ENCODE measurements at places on chromosomes 16 and 17. TPM values are rescaled to one million over a fixed set of nuclear protein-coding genes. Genes with fewer than 3 reads are reported as not detected.

DNA sequence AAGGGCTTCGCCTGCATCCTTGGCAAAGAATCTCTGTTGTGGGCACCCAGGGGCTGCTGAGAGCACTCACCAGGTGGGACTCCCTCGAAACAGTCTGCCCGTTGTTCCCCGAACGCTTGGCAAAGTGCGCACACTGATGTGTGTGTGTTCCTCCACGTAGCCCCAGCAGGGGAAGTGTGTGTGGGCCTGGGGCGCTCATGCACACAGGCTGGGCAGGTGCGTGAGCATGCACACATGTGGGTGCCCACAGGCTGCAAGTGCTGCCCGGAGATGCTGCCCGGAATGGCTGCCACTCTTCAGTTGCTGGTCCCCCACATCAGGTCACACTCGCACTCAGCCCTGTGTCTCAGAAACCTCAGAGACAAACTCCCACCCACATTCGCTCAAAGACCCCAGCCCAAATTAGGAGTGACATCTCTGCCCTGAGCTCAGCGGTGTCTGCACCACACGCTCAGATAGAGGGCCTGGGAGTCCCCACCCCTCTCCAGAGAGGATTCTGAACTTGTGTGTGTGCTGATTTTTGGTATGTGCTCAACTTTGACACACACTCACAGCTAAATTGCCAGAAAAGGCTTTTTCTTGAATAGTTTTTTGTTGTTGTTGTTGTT, 119.4 kb downstream of the MGAT5B start:
- DNase-seq = no peak

DNA sequence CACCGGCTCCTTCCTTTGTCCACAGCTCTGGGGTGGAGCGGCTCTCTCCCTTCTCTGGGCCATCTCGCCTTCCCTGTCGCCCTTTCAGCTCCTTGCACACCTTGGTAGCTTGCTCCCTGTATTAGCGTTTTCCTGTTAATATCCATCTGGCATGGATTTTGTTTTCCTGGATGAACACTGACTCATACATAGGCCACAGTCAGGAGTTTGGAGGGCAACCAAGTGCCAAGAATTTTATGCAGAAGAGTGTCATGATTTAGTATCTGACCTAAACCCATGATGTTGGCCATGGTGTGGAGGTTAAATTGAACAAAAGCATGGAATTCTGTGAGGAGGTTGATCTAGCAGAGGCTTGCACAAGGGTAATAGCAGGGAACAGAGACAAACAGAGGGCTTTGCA, 180.9 kb downstream of the AIPL1 start:
- no peak for DNase-seq

DNA sequence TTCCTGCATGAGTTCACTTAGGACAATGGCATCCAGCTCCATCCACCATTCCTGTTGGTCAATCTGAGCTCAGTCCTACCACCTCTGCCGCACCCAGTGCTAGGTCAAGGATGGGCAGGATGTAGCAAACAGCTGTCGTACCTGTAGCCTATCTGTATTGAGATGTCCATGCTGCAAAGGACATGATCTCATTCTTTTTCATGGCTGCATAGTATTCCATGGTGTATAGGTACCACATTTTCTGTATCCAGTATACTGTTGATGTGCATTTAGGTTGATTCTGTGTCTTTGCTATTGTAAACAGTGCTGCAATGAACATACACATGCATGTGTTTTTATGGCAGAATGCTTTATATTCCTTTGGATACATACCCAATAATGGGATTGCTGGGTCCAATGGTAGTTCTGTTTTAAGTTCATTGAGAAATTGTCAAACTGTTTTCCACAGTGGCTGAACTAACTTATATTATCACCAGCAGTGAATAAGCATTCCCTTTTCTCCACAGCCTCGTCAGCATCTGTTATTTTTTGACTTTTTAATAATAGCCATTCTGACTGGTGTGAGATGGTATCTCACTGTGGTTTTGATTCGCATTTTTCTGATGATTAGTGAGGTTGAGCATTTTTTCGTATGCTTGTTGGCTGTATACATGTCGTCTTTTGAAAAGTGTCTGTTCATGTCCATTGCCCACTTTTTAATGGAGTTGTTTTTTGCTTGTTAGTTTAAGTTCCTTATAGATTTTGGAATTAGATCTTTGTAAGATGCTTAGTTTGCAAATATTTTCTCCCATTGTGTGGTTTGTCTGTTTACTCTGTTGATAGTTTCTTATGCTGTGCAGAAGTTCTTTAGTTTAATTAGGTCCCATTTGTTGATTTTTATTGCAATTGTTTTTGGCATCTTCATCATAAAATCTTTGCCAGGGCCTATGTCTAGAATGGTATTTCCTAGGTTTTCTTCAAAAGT, 7.2 kb upstream of the MRTFB start:
- DNase-seq = no peak

DNA sequence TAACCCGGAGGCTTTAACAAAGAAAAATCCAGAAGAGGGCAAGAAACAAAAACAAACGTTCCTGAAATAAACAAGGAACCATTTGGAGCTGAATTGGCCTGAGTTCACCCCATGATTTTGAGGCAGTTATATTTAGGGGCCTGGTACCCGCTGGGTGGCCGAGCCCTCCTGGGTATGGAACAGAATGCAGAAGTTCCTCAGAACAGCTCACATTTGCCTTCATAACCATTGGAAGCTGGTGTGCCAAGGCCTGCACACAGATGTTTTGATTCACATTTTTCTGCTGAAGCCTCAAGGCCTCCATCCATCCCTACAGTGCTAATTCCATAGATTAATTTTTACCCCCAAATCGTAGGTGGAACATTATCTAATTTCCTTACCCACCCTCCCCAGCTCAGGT, 3.3 kb upstream of the ZFHX3 start:
- DNase-seq = no peak

GRCh38 chr16:12158428-12158827, 181.9 kb downstream of the SNX29 start:
- DNase-seq = no peak

Gene KCTD19
- 0.44 TPM for polyA plus RNA-seq

GRCh38 chr16:4915226-4915761, 21.7 kb downstream of the PPL start:
- no peak for DNase-seq

GRCh38 chr17:81959362-81960129, 1.4 kb downstream of the NOTUM start:
- no peak for DNase-seq

Gene ENO3
- polyA plus RNA-seq = 16.0 TPM

Gene MARVELD3
- polyA plus RNA-seq = 12.9 TPM

DNA sequence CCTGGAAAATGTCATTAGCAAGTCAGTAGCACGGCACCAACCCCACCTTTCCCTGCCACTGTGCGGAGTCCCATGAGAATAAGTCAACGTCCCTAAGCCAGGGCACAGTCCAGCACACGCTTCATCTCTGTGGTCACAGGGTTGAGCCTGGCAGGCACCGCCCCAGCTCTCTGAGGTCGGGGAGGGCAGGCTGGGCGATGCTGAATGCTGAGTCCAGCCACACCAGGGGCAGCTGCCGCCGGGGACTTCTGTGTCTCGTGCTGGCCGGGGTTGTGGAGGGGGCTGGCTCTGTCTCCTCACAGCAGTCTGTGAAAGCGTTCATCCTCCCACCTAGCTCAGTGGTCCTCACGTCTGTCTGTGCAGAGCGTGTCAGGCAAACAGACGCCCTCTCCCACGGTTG, 53.2 kb downstream of the BANP start:
- no peak for DNase-seq
